ENCODE measurements at places on chromosomes 5 and 9.

DNA sequence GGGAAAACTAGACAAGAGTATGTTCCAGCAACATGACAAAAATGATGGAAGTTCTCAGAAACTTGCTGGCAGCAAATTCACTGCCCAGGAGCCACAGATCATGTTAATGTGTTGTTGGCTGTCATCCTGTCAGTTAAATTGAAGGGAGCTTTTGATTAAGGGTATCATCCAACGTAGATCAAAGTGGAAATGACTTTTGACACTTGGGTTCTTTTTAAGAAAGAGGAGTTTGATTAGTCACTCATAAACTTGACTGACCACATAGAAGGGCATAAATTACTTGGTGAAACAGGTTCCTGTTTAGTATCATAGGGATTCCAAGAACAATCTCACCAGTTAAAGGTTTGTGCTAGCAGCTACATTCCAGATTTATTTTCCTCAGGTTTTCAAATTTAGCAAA is 288.7 kb downstream of the CSNK1G3 start:
- DNase-seq, result no peak

DNA sequence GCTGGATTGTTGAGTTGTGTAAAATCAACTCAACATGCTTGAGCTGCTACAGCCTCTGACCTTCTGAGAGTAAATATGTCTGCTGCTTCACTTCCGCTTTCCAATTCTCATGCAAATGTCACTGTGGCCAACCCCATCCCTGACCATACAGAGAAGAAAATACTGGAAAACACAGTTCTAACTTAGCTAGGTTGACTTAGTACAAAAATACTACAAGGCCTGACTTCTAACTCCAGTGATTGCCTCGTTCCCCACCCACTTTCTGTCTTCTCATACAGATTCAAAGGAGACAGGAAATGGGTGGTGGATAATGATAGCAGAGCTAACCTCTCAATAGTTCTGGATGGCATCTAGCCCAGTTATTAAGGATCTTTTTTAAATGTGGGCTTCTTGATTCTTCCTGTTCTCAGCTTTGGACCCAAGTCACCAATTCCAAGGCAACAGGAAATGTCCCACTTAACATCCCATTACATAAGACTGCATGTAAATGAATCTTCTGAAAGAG is 226.6 kb upstream of the SLC24A2 start:
- DNase-seq, result no peak

GRCh38 chr5:65674749-65675148 is 47.2 kb downstream of the SGTB start:
- DNase-seq, result no peak

GRCh38 chr5:119742311-119742710 is 113.0 kb downstream of the FAM170A start:
- DNase-seq, result no peak

- no peak for DNase-seq
Measured at GRCh38 chr5:172598251-172599203, 42.5 kb upstream of the NEURL1B start.

GRCh38 chr9:91711755-91712601 is 238.1 kb downstream of the ROR2 start:
- DNase-seq, result peak; percentile 80

GRCh38 chr5:14824499-14824898 is 47.1 kb downstream of the ANKH start:
- no peak for DNase-seq

DNA sequence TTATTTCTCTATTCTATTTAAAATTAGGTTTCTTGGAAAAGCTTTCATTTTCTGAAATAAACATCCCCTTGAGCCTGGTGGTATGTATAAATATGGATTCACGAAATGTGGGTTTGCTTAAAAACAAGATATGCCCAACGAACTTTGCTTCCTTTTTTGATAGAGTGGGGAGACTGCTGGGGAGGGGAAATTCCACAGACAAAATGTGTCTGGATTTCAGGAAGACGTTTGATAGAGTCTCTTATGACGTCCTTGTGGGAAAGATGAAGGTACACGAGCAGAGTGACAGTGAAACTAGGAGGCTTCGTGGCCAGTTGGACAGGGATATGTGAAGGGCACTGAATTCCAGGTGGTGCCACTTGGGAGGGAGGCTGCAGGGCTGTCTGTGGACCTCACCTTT is 84.5 kb upstream of the RPS23 start:
- DNase-seq, result no peak

DNA sequence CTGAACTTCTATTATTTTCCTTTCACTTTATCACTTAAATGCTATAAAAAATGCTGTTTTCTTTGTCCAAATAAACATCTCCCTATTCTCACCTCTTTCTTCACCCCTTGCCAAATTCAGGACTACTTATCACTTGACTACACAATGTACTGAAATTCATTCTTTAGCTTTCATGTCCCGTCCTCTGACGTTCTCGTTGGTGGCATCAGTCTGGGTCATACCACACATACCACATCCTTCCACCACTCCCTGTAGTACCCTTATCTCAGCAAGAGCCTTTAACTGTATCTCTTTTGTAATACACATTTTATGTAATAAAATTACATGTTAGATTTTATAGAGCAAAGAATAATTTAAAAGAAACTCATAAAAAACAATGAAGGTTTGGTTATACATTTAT is 231.1 kb upstream of the PAPPA start:
- DNase-seq, result no peak

DNA sequence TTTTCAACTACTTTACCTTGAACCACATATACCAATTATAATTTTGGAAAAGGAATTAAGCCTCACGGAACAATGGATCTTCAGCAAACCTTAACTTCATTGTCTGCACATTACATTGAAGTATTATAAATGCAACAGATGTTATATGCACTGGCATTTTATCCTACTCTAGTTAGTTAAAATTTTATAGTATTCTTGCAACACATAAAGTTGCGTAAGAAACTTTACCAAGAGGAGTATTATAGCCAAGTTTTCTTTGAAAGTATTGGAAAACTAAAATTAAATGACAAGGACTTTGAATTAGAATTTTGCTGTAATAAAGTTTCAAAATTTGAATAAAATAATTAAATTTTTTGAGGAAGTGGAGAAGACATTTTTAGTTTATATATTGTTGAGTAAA is 63.4 kb upstream of the SREK1 start:
- no peak for DNase-seq

- no peak for DNase-seq
Measured at GRCh38 chr9:4318741-4319140, 18.9 kb upstream of the GLIS3 start.

DNA sequence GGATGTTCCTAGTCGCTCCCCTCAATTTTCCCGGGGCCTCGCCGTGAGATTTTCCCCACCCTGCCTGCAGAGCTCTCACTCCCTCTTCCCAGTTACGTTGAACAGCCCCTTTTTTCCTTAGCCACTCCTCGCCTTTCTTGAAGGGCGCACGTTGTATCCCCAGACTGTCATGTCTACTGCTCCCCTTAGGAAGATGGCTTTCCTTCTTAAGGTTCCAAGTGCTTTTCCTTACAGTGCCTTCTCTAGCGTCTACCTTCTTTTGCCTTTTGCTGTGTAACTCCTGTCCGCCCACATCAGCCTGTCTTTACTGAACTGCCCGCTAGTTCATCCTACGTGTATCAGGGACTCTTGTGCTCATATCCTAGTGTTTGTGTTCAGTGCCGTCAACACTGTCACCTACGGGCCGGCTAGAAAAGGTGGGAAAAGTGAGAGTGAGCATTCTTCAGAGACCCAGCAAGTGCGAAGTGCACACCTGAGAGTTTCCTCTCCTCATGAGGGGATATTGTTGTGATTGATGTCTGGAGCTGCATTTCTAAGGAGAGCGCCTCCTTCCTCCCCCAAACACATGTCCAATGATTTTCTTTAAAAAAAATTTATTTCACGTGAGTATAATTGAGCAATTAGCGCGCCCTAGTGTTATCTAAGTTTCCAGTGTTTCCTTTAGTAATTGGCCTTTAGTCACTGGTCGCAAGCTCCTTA is 764 bp downstream of the CAMLG start:
- peak; percentile 37 for DNase-seq

DNA sequence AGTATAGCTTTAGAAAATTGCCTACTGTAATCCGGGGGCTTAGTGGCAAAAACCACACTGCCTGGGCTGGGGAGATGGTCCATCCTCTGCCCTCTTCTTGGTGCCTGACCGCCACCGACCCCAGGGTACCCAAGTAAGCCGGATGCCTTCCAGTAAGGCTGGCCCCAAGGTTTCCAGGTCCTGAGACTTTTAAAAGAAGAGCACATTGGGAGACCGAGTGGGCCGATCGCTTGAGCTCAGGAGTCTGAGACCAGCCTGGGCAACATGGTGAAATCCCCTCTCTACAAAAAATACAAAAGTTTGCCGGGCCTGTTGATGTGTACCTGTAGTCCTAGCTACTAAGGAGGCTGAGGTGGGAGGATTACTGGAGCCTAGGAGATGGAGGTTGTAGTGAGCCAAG is 406.7 kb upstream of the IRX4 start:
- no peak for DNase-seq

- DNase-seq, result peak; percentile 12
Measured at GRCh38 chr9:90095682-90096081, 490.9 kb downstream of the GADD45G start.

- no peak for DNase-seq
Measured at GRCh38 chr5:150291388-150292385, 2.1 kb upstream of the CAMK2A start.

Data from stimulated activated CD4-positive, alpha-beta T cell treated with anti-CD3 and anti-CD28 coated beads, Interleukin-15, amount 100 ng/mL, for 24 hours (primary cell).